ENCODE measurements at places on chromosomes 5 and 9. TPM values are rescaled to one million over a fixed set of nuclear protein-coding genes. Genes with fewer than 3 reads are reported as not detected.

- no peak for DNase-seq
Measured at GRCh38 chr9:4317681-4318080, 17.8 kb upstream of the GLIS3 start.

DNA sequence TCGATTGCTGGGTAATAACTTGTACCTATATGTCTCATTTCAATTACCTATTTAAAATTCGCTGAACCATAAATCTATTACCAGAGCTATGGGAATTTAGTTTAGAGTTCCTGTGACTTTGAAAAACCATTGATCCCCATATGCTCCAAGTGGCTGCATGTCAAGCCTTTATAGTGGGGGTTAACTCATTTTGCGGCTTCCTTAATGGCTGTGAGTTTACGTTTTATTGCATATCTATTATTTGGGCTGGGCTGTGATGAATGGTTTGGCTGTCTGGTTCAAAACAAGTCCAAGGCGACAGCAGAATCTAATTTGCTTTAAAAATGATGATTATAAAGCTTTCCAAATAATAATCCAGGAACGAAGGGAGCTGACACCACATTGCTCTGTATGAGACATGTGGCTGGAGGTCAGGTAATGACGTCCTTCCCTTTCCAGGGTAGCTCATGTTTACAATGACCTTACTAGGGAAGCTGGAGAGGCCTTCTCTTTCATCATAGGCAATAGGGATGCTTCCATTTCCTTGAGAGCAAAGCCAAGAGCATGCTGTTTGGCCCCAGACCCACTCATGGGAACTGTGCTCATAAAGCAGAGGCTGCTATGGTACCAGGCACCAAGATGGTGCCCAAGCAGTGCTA, 258.3 kb downstream of the HSPA4 start:
- no peak for DNase-seq

Gene CD72
- total RNA-seq: 1.7 TPM

DNA sequence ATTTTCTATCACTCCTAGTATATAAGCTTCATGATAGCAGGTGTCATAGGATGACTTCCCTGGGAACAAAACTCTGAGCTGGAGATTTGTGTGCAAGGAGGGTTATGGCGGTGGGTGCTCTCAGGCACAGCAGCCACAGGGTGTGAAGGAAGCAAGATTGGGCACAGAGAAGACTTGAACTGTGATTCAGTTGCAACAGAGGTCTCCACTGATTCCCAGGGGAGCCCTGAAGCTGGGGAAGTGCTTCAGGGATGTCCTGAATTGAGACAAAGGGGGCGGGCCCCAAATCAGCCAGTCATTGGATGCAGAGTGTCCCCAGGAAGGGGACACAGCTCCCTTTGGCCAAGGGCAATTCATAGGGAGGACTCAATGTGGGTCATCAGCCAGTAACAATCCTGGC, 44.4 kb upstream of the ANKRD55 start:
- DNase-seq: no peak

GRCh38 chr5:56594792-56595191, 220.6 kb upstream of the MAP3K1 start:
- DNase-seq: no peak

Gene FOXD4L3
- total RNA-seq: not detected

Gene LCN1
- not detected for total RNA-seq

DNA sequence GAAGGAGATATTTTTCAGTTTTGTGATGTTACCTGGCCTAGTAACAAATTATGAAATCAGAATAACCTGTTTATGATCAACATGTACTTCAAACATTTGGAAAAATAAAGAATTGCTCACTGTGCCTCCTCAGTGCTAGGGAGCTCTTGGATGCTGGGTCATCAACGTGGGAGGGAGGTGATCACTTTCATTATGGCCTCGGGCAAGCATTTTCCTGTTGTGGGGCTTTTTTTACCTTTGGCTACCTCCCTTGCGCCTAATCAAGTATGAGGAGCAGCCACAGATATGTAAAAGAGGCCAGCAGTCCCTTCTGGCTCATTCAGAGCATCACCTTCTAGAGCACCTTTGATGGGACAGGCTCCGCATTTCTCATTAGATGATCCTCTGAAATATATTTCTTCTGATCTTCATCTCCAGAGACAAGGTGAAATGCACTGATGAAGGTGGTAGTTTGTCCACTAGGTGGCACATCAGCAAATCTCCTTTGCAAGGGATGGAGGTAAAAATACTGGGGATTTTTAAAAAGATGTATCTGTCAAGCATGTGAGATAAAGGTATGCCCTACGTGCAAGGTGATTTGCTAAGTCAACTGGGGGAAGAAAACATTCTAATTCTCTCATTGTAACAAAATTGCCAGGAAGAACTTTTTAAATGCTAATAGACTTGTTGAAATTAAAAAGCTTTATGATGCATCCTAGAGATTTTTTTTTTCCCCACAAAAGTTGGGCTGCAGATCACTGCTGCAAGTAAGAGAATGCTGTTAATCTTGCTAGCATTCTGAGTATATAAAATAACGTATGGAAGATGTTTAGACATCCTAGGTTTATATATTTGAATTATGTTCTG, 218.2 kb downstream of the MAST4 start:
- DNase-seq: peak; percentile 52

DNA sequence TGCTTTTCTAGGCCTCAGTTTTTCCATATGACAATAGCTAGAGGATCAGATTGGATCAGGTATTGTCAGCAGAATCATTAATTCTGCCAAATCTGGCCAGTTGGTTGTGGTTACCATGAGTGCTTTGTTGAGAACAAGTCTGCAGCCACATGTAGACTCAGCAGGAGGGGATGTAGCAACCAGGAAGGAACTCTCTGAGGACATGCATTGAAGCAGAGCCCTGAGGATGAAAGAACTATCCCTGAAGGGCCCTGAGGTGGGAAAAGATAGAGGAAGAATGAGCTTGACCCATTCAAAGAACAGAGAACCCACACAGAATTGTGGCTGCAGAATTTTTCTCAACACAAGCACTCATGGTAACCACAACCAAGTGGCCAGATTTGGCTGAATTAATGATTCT, 60.1 kb upstream of the AFAP1L1 start:
- DNase-seq: peak; percentile 74

GRCh38 chr9:97852399-97853055, 499 bp upstream of the FOXE1 start:
- no peak for DNase-seq
